NCI-H460 (cell line): ENCODE measurements at places on chromosomes 13 and 19.

- DNase-seq, result no peak
Observed at GRCh38 chr13:33763021-33763420, 54.9 kb upstream of the RFC3 start.

DNA sequence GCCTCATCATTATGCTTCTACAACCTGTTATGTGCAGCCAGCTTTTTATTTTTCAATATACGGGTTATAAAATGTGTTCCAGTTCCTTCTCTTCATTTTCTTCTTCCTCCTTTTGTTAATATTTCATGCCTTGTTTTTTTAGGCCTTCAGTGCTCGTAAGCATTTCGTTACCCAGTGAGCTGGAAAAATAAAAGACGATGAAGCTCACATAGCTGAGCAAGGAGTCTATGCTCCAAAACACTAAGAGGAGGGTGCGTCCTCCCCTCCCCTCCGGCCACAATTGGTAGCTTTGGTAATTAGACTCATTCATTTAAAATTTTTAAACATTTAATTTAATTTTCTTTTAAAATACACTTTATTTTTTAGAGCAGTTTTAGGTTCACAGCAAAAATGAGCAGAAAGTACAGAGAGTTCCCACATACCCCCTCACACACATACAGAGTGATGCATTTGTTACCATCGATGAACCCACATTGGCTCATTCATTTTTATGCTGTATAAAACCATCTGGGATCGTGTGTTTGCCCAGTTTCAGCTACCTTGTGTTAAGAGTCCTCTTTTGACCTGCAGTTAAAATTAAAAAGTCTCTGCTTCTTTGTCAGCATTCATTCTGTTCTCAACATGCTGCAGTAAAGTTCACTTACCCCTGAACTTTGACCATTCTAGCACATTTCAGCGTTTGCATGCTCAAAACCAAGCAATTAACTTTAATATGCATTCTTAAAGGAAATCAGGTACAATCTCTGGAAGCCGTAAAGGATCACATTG lies 223.9 kb downstream of the LACC1 start:
- DNase-seq, result no peak

- peak; percentile 29 for DNase-seq
Observed at GRCh38 chr13:24997367-24997967, 98.5 kb upstream of the PABPC3 start.

DNA sequence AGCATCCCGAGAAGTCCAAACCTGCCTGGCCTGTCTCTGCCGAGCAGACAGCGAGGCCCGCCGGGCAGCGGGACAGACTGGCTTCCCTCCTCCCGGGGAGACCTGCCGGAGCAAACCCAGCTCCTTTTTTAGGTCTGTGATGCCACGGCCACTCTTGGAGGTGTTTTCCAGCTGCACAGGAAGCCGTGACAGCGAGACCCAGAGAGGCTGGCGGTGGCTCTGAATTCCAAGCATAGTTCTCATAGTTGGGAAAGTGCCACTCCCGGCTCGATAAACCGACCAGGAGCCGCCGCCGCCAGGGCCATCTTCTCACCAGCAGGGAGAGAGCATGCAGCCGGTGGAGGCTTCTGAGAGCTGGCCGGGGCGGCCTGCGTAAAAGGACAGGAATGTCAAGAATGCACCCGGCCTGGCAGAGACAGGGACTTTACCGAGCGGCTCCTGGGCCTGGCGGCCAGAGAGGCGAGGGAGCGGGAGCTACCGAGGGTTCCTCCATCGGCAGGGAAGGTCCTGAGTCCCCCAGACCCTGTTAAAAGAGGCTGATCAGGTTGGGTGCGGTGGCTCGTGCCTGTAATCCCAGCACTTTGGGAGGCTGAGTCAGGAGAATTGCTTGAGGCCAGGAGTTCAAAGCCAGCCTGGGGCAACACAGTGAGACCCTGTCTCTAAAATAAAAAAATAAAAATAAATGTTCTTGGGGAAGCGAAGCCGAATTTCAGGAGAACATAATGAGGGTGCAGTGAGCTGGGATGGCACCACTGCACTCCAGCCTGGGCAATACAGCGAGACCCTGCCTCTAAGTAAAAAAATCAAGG lies 64.9 kb downstream of the GADD45B start:
- peak; percentile 91 for DNase-seq

DNA sequence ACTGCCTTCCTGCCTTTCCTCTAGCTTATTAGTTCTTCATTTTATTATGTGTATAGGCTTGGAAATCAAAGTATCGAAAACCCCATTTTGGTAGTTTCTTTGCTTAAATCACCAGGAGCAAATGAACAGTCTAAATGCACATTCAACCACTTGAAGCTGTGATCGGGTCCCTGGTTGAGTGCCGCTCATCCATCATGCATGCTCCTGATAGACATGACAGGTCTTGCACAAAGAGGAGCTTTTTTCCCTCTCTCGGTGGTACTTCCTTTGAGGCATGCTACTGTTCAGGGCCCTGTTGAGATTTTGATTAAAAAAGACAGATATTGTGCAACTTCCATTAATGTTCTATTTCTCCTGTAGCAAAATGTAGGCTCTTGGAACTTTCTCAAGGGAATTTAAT lies 185.8 kb downstream of the OLFM4 start:
- no peak for DNase-seq

DNA sequence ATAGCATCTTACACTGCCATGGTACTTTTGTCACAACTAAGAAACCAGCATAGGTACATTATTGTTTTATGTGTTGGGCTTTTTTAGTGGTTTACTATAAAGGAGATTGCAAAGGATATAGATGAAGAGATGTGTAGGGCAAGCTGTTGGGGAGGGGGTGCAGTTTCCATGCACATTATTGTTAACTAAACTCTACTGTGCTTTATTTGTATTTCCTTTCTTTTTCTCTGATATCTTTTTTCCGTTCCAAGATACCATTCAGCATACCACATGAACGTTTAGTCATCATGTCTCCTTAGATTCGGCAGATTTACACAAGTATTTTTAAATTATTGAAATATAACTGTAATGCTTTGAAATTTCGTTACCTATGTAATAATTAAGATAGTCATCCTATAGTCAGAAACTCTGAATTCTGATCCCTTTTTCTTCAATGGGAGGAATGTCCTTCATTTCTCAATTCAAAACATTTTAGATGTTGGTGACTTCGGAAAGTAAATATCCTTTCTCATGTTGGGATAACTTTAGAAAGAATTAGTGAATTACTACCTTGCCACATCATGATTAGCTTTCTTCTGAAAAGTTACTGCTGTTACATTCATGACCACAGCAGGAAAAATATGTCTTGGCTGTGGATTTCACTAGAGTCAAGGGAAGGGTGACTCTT lies 82.8 kb downstream of the FRY start:
- DNase-seq, result no peak

GRCh38 chr19:57008432-57008831 lies 111.4 kb upstream of the USP29 start:
- DNase-seq, result no peak

- no peak for DNase-seq
Observed at GRCh38 chr13:43574605-43575004, 212.2 kb downstream of the ENOX1 start.

DNA sequence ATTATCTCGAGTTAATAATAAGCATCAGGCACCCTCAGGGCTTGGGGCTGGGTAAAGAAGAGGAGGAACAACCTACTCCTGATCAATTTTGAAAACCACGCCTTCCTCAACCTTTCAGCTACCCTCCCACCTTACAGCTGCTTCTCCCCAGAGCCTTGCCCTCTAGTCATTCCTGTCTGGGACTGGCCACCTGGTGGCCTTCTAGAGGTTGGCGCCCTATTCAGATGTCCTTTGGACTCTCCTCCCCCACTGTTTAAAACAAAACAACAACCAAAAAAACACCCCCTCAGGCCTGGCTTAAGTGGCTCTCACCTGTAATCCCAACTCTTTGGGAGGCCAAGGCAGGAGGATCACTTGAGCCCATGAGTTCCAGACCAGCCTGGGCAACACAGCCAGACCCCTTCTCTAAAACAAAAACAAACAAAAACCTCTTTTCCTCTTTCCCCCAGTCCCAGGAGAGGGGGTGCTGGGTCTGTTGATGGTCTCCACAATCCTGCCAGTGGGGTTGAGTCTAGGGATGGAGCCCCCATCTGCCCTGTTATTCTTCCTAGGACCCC lies 62.3 kb downstream of the CCDC70 start:
- DNase-seq, result no peak

GRCh38 chr13:29496241-29496712 lies 99.2 kb downstream of the SLC7A1 start:
- DNase-seq, result no peak

- DNase-seq, result no peak
Observed at GRCh38 chr13:111657013-111657412, 336.6 kb downstream of the TEX29 start.

DNA sequence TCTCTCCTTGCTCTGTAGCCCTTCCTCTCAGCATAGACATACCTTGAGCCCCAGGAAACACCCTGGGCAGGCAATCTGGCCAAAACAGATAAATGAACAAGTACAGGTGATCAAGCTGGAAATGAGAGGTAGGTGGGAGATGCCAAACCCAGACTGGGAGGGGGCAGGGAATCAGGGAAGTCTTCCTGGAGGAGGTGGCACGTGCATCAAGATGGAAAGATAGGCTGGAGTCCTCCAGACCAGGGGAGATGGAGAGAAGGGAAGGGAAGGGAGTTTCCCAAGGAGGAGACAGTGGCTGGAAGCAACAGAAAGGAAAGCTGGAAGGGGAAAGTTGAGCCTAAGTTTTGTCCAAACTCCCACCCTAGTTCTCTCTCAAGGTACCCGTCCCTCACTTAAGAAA lies 1.7 kb upstream of the MUC16 start:
- no peak for DNase-seq

DNA sequence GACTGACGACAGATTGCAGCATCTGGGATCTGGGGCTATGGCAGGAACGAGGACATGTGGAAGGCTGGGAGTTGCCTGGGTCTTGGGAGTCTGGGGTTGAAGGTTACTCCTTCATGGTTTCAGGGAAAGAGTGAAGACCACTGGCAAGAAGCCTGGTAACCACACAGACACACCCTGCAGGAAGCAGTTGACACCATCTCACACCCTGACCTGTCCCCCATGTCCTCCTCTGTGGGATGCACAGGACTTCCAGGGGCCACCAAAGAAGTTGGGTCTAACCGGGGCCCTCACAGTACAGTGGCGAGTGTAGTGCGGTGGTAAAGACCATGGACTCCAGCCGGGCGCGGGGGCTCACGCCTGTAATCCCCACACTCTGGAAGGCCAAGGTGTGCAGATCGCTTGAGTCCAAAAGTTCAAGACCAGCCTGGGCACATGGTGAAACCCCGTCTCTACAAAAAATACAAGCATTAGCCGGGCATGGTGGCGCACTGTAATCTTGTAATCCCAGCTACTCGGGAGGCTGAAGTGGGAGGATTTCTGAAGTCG lies 10.6 kb upstream of the FFAR2 start:
- no peak for DNase-seq

DNA sequence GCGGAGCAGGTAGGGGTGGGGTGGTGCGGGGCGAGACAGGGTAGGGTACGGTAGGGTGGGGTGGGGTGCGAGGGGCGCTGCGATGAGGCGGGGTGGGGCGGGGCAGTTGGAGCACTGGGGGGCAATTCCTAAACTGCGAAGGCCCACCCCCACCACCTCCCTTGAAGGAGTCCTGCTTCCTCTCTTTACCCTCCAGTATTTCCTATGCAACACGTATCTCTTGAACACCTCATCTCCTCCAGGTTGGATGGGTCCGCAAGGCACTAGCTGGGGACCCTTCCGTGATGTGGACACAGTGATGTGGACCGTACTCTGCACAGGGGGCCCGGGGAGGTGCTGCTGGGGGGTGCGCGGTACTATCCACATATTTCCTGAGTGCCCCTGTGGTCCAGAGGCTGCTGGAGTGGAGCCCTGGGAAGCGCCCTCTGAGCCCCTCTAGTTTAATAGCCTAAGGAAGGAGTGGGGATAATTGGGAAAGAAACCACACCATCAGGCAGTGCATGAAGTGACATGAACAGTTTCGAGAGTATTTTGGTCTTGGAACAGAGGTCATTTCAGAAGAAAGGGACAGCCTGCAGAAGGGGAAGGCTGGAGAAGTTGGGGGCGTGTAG lies 1.1 kb downstream of the IL17D start:
- DNase-seq, result no peak

DNA sequence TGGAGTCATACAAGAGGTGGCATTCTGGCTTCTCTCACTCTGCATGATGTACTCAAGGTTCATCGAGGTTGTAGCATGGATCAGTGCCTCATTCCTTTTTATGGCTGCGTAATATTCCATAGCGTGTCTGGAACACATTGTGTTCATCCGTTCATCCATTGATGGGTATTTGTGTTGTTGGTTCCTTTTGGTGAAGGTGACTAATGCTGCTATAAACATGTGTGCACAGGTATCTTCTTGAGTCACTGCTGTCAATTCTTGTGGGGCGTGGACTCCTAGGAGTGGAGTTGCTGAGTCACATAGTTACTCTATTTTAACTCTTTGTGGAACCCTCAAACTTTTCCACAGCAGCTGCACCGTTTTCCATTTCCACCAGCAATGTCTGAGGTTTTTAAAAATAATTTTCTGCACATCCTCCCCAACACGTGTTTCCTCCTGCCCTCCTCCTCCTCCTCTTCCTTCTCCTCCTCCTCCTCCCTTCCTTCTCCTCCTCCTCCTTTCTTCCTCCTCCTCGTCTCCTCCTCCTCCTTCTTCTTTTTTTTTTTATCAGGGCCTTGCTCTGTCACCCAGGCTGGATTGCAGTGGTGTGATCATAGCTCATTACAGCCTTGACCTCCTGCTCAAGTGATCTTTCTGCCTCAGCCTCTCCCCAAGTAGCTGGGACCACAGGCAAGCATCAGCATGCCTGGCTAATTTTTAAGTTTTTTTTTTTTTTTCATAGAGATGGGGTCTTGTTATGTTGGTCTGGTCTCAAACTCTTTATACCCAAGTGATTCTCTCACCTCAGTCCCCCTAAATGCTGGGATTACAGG lies 2.0 kb upstream of the TMEM221 start:
- DNase-seq, result no peak

GRCh38 chr19:6736917-6737283 lies 480 bp downstream of the GPR108 start:
- DNase-seq, result no peak

DNA sequence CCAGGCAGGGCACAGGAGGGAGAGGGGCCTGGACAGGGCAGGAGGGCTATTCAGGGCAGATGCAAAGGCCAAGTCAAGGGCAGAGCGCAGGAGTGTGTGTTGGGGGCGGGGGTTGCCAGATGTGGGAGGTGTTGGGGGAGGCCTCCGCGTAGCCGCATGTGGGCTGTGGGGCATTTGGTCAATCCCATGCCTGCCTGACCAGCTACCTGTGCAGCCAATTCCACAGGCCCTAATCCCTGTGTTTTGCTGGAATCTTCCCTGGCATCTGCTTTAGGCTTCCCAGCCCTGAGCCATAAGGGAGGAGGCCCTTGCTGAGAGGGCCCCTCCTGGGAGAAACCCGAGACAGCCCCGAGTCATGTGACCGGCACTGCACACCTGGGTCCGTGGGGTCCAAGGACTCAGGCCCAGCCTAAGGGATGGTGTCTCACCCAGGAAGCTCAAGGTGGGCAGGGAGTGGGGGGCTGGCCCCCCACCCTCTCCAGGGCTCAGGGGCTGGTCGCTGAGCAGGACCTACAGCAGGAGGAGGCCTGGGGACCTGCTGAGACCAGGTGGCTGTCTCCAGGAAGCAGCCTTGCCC lies 20.3 kb downstream of the RFX1 start:
- no peak for DNase-seq

GRCh38 chr13:76958841-76959432 lies 10.6 kb downstream of the ACOD1 start:
- DNase-seq, result no peak

- DNase-seq, result no peak
Observed at GRCh38 chr13:38086721-38087120, 217.1 kb upstream of the TRPC4 start.

- no peak for DNase-seq
Observed at GRCh38 chr19:55554741-55555152, 9.4 kb upstream of the SBK3 start.

- no peak for DNase-seq
Observed at GRCh38 chr13:80547885-80548825, 207.2 kb upstream of the SPRY2 start.
